Activated T-helper 1 cell treated with anti-CD3 and anti-CD28 coated beads, Interleukin-2, amount 50 U/mL, for 16 hours (primary cell): ENCODE measurements at places on chromosomes 5 and 9.

DNA sequence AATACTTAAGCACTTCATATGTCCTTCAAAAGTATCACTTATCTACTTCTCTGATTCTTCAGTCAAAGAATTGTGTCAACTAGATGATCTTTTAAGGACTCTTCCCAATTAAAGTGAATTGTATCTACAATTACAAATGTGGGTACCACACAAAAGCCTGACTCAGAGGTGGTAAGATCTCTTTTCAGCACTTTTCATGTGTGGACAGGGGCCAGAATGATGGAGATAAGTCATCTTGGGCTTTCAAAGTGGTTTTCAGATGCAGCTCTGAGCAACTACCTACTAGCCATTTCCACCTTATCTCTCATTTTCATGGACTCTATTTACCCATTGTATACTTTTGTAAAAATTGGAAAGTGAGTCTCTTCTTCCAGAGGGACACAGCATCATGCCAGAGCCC is 8.4 kb downstream of the COX7C start:
- DNase-seq: no peak

GRCh38 chr9:13351778-13352386 is 72.4 kb upstream of the MPDZ start:
- DNase-seq: no peak

- DNase-seq: no peak
Measured at GRCh38 chr9:119533504-119533903, 164.3 kb upstream of the BRINP1 start.

DNA sequence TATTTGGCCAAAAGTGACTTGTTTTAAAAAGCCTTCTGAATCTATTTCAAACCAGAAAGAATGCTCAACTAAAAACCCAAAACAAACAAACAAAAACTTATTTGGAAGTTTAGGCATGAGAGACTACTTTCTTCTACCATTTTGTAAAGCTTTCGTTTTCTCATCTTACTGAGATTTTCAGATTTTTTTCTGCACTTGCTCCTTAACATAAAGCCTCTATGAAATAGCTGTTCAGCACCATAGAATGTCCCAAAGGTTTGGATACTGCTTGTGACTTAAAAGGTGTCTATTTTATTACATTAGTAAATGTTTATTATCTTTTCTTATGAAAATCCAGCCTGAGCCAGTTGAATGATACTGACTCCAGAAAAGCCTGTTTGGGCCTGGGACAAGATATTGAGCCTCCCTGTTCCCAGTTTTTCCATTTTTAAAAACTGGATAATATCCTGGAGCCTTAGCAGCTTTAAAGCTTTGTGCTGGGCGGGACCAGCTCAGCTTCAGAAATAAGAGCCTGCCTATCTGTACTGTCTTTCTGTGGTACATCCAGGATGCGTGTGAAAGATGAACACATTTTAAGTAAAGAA is 292.6 kb downstream of the ZSWIM6 start:
- DNase-seq: no peak
